ENCODE measurements at places on chromosomes 6 and 20. TPM values are rescaled to one million over a fixed set of nuclear protein-coding genes. Genes with fewer than 3 reads are reported as not detected.

DNA sequence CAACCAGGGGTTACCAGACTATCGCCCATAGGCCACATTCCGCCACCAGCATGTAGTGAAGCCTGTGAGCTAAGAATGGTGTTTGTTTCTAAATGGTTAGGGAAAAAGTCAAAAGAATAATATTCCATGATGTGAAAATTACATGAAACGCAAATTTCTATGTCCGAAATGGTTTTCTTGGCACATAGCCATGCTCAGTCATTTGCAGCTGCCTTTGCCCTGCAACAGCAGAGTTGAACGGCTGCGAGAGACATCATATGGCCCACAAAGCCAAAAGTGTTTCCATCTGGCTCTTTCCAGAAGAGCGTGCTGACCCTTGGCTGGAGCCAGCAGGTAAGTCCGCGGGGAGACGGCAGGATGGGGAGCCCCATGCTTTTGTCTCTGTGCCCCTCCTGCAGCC is 60.7 kb downstream of the FAM120B start:
- DNase-seq = no peak

- DNase-seq = peak; percentile 76
Measured at GRCh38 chr6:16352258-16352635, 113.9 kb downstream of the GMPR start.

The AKAP7 gene
- 19.9 TPM for total RNA-seq

The BLCAP gene
- 51.9 TPM for total RNA-seq

All from skin of body (tissue), 3 donors.